Fibroblast of mammary gland (primary cell): ENCODE measurements at places on chromosomes 3 and 15.

DNA sequence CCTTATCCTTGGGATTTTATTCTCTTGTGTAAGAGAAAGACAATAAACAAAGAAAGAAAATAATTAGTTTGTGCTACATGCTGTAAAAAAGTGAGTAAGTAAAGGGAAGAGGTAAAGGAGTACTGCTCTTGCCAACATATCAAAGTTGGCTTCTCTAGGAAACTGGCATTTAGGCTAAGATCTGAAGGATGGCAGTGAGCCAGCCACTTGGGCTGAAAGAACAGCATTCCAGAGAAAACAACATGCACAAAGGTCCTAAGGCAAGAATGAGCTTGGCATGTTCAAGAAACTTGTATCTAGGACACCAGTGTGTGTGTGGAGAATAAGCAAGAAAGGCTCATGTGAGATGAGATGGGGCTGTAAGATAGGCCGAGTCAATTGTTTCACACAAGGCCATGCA is 245.5 kb upstream of the MANF start:
- DNase-seq, result no peak

DNA sequence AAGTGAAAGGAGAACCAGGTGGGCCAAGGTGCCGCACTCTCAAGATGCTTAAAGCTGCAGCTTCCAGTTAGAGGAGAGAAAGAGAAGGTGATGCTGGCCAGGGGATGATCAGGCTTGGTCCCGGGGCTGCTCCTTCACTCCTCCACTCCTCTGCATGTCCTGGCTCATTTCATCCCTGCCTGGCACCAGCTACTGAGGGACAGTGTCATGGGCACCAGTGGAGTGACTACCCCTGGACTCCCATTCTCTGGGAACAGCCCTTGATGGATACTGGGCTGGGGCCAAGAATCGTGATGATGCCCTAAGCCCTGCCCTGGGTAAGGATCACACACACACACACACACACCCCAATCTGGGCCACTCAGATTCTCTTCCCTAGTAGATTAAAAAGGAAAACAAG is 243.7 kb downstream of the UACA start:
- DNase-seq, result no peak

DNA sequence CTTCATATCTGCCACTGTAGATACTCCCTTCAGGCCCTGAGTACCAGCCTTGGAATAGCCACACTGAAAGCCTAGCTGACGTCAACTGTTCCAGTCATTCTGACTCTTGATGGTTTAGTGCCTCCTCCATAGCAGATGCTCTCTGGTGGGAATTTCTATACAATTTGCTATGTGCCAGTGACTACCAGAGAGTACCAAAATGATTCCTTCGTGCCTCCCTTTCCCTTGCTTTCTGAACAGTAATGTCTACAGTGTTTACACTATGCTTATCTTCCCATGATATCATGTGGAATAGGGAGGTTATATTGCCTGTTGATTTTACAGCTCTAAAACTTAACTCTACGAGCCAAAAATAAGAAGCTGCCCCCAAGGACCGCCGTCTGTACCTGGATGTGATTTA is 109.7 kb upstream of the GMNC start:
- DNase-seq, result no peak

GRCh38 chr3:149770246-149770645 is 18.0 kb upstream of the COMMD2 start:
- DNase-seq, result no peak

DNA sequence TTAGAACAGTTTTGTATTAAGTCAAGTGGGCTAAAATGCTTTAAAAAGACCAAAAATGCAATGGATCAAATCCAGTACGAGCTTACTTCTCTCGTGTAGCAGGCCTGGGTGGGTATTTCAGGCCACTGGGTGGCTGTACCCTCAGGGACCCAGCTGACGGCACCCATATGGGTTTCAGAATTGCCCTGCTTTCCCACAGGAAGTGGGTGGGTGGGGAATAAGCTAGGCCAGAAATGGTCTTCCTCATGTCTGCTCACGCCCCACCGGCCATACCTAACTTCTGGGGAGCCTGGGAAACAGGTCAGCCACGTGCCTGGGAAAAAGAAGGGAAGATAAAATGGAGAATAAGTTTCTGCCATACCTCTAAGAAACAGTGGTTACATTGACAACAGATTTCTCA is 20.3 kb downstream of the GPR160 start:
- no peak for DNase-seq

DNA sequence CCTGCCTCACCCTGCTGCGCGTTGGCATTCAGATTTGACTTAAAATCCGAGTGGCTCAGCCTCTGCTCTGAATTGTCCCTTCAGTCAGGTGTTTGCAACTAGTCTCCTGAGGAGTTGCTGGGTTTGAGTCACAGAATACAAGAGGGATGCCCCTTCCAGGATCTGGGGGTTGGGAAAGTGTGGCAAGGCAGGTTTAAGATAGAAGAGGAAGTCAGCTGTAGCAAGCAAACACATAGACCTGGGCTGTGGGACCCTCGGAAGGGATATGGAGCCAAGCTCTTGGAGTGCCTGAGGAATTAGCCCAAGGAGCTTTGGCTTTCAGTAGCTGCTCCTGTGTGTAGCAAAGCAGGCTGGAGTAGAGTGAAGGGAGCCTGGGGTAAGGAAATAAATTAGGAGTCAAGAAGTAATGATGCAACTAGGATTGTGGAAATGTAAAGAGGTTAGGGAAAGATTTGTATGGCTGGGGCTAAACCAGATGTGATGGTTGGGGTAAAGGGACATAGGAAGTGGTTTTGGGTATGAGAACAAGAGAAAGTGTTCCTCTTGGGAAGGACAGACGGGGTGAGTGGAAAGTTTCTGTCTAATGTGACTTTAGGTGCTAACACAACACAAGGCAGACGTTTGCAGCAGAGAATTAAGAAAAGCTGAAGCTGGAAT is 41.2 kb downstream of the RAB7A start:
- no peak for DNase-seq

- no peak for DNase-seq
Measured at GRCh38 chr3:139762302-139762701, 84.5 kb upstream of the NMNAT3 start.

DNA sequence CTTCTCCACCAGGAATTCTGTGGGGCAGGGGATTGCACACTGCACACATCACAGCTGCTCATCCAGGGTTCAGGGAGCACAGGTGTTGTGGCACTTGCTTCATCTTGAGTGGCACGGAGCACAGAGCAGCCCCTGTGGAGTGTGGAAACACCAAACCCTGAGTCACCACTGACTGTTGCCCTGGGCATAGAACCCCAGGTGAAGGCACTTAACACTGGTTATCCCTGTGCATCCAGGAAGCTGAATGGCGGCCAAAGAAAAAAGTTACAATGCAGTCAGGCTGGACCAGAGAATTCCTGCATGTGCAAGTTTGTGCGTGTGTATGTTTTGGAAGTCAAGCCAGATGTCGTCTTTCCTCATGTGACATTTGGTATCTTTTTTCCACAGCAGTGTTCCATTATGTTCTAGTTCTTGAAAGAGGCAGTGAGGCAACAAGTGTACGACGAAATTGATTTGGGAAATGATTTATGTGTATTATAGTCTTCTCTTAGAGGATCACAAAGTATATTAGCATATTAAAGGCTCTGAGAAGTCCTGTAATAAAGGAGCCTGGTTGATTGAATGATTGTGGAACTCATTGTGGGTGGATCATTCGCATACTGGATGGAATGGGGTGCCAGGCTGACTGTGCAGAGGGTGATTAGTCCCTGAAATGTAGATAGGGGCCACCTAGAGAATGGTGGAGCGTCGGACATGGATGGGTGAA is 292.3 kb downstream of the TLE3 start:
- DNase-seq, result no peak

GRCh38 chr3:23459465-23459864 is 256.3 kb downstream of the UBE2E2 start:
- no peak for DNase-seq

DNA sequence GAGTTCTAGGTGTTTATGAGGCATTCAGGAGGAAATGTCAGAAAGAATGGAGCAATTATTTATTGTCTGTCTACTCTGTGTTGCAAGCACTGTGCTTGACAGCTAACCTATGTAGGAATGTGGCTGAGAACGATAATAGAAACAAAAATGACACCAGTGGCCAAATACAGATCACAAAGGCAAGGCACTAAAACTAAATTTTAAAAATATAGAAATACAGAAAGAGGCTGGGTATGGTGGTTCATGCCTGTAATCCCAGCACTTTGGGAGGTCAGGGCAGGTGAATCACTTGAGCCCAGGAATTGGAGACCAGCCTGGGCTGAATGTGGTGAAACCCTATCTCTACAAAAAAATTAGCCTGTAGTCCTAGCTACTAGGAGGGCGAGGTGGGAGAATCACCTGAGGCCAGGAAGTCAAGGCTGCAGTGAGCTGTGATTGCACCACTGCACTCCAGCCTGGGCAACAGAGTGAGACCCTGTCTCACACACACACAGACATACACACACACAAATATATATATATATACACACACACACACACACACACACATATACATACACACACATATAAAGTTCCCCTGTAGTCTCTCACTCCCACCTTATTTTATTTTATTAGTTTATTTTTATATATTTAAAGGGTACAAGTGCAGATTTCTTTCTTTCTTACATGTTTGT is 6.0 kb downstream of the PRKCI start:
- DNase-seq, result no peak

DNA sequence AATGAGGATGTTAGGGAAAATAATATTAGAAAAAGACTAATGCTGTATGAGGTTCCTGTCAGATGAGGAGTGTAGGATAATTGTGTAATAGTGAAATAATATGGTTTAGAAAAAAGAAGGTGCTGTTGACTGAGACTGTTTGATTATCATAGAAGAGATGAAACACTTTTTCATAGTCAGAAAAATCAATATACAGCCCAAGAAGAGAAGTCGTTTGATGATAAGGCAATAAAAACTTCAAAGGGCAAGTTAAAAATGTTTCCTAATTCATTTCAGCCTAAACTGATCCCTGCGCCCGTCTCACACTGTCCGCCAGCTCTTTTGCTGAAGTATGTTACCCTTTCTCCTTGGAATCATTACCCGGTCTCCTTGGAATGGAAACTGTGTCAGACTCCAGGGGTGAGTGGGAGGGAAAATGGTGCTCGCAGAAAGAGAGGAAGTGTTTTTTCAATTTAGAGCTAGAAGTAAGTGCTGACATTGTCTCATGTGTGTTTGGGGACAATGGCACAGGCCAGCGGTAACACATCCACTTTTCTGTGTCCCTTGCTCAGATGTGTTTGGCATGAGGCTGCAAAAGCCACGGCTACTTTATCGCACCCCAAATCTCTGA is 23.6 kb downstream of the DUT start:
- DNase-seq, result peak; percentile 25

DNA sequence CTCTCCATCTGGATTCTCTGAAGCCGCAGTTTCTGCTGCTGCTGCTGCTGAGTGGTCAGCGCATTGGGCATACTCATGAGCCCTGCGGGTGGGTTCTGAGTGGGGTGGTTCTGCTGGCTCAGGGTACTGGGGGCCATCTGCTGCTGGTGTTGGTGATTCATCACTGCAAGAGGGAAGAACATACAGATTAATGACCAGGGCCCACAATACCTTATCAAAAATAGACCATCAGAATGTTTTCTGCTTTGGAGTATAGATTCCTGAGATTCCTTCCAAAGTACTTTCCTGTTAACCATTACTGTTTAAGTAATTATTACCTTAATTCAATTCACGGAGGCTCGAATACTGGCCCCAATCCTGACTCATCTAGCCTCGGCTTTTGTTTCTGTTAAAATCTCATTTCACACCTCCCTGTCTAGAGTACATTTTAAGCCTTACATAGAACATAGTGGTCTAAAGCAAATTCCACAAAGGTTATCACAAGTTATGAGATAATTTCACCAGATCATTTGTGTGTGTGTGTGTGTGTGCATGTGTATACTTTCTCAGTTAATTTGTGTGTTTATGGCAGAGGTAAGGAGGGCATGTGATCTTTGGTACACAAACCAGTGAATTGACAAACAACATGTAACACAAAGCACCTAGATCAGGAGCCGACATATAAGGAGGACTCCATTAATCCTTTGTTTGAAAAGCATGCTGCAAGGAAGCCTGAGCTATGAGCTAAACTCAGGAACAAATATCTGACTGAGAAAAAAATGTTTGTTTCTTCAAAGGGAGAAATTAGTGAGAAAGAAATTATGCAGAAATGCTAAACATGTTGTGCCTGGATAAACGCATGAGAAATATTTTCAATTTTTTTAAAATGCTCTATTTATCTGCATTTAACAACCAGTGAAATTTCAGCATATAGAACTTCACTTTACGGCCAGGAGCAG is 68.1 kb downstream of the TM4SF4 start:
- DNase-seq, result no peak

GRCh38 chr3:16697443-16698147 is 92.4 kb upstream of the DAZL start:
- DNase-seq, result peak; percentile 90

GRCh38 chr3:140247775-140248174 is 312.8 kb downstream of the CLSTN2 start:
- DNase-seq, result no peak

DNA sequence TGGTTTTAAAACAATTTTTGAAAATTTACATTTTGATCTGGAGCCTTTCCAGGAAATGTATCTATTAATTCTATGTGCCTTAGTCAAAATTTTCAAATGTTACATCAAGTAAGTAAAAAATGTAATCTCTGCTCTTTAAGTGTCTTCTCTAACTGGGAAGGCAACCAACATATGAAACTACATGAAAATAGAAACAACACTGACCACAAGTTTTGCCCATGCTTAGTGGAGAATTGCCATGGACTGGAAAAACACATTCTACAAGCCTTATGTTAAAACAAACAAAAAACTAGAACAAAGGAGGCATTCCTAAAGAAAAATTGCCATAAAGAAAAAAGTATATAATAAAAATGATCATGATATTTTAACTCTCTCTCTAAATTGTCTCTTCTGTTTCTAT is 75.9 kb upstream of the SPRED1 start:
- no peak for DNase-seq

- DNase-seq, result peak; percentile 89
Measured at GRCh38 chr3:190697901-190698300, 164.6 kb downstream of the GMNC start.

DNA sequence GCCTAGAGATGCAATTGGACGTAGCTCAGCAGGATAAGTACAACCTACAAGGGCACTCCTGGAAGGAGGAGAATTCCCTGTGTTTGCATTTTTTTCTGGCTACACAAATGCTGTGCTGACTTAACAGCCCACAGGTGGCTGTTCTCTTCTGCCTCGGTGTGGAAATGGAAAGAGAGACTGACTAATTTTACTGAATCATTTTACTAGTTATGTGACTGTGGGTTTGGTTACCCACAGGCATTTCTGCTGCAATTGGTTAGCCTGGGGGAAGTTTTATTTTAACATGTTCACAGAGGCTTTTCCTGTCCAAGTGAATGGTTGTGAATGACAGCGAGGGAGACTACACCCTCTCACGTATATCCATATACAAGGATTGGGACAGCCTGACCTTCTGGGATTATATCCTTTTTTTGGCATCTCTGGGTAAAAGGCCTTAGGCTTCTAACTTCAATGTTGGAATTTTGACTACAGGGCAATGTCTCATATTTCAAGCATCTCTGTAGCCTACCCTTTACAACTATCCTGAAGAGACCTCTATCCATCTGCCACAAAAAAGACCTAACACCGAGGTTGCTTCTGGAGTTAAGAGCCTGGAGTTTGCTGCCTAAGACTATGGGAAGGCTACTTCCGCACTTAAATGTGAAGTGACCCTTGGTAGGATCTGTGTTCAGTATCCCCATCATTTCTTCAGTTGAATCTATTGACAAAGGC is 67.2 kb upstream of the TP63 start:
- peak; percentile 91 for DNase-seq

GRCh38 chr15:54307252-54307902 is 329.1 kb downstream of the UNC13C start:
- no peak for DNase-seq

- no peak for DNase-seq
Measured at GRCh38 chr3:40996382-40996781, 202.9 kb upstream of the CTNNB1 start.
